ENCODE measurements at places on chromosomes 5 and 9. TPM values are rescaled to one million over a fixed set of nuclear protein-coding genes. Genes with fewer than 3 reads are reported as not detected.

MRPS27 gene
- polyA plus RNA-seq: 165 TPM

DNA sequence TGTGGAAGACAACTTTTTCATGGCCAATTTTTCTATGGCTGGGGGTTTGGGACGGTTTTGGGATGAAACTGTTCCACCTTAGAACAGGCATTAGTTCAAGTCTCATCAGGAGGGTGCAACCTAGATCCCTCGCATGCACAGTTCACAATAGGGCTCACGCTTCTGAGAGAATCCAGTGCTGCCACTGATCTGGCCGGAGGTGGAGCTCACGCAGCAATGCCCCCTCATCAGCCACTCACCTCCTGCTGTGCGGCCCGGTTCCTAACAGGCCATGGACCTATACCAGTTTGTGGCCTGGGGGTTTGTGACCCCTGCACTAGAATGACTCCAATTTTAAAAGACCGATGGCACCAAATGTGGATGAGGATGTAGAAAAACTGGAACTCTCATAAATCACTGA is 127.2 kb upstream of the IER5L start:
- DNase-seq: no peak

DNA sequence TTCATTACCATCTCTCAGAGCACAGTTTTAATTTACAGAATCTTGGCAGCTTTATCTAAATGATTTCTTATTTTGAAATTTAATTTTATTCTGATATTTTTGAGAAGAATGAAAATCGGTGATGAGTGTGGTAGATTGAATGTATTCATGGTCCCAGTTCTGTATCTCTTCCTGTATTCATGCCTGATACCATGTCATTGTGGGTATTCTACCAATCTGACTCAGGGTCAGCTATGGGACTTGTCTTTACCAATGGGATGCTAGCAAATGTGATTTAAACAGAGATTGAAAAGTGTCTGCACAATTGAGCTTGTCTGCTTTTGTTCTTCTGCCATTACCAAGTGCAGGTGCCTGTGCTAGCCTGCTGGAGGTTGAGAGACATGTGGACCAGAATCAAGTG is 17.8 kb upstream of the ZNF618 start:
- no peak for DNase-seq

DNA sequence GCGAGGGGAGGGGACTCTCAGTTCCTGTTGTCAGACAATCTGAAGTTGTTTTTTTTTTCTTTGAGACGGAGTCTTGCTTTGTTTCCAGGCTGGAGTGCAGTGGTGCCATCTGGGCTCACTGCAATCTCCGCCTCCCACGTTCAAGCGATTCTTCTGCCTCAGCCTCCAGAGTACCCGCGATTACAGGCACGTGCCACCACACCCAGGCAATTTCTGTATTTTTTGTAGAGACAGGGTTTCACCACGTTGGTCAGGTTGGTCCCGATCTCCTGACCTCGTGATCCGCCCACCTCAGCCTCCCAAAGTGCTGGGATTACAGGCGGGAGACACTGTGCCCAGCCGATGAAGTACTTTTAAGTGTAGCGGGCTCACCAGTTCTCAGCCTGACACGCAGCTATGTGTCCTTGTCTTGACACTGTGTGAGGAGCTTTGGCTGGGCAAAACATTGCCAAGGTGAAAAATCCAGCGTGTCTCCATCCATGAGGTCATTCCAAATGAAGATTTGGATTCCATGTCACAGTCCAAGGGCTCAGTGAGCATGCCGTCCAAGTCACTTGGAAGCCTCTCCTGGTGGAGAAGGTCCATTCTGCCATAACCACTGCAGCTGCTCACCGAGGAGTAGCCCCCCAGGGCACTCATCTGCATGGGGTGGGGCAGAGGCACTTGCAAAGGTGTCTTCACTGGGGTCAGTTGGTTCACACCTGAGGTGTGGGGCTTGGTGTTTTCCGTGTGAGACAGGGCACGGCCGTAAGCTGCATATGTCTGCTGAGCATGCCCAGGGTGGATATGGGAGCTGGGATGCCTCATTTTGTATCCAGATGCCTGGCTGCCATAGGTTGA is 32.0 kb downstream of the OR2V1 start:
- no peak for DNase-seq

GRCh38 chr5:108276187-108277050 is 105.5 kb downstream of the FBXL17 start:
- no peak for DNase-seq

ELL2 gene
- 5.1 TPM for polyA plus RNA-seq

DNA sequence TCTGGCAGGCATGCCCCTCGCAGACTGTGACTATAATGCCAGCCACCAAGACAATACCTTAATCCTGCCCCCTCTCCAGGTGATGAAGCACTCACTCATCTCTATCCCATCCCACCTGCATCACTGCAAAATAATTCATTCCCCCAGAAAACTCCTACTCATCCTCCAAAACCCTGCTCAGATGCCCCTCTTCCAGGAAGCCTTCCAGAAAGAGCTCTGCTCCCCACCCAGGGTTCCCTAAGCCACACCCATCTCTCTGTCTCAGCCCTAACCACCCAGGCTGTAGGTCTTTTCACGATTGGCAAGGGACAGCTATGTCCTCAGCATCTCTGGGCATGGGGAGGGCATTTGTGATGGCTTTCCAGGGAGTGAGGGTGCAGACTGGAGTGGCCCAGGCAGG is 17.2 kb downstream of the NR5A1 start:
- no peak for DNase-seq

- no peak for DNase-seq
These were observed 29.7 kb downstream of the SLC28A3 start for GRCh38 chr9:84310883-84311282.

GRCh38 chr5:142803428-142804125 is 33.4 kb downstream of the ARHGAP26 start:
- peak; percentile 59 for DNase-seq

IFNA1 gene
- polyA plus RNA-seq: not detected

DNA sequence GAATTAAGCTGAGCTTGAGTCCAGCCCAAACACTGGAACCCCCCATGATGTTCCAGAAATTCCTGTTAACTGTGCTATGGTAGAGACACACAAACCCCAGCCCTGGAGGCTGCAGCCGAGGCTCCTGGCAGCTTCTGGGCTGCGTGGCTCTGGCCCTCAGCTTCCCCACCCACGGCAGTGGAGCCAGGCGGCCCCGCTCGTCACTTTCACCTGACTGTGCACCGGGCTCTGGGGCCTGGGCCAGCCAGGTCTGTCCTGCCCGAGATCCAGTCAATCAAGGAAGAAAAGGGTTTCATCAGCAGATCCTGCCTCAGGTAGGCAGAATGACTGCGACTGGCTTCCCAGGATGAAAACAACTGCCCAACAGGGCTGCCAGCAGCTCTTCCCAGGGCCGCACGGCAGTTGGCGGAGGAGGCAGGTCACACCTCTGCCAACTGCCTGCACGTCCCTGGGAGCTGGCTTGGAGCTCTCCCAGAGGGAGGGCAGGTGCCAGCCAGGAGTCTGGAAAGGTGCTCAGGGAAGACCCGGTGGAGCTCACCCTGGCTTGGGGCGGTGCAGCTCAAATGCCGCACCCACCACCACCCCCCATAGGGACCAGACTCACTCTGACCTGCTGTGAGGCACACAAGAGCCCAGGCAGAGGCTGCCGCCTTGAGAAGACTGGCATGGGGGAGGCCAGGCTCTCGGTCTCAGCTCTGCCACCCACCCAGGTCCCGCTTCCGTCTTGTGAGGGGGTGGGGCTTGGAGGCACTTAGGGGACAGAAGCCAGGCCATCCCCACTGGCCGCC is 20.7 kb downstream of the BRD3 start:
- no peak for DNase-seq

DNA sequence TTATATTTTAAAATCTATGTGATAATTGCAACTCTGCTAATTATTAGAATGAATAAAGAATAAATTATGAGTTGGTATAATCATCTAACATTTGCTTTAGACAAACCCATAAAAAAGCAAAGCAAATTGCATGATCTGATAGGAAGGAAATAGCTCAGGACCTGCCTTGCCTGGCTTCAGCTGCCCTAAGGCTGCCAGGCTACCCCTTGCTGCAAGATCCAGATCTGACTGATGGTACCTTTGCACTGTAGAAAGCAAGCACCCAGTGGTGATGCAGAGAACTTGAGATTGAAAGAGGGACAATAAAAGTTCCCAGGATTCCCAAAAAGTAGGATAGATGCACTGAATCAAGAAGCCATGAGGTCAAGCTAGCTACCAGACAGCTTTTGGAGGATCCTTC is 100.9 kb upstream of the FSTL4 start:
- no peak for DNase-seq

GRCh38 chr5:118862596-118862995 is 125.8 kb downstream of the DTWD2 start:
- no peak for DNase-seq

PCDHGB4 gene
- not detected for polyA plus RNA-seq

NMUR2 gene
- 0.58 TPM for polyA plus RNA-seq

GRCh38 chr5:172496671-172497371 is 42.5 kb upstream of the SH3PXD2B start:
- peak; percentile 42 for DNase-seq

- DNase-seq: no peak
These were observed 11.1 kb upstream of the SHOC1 start for GRCh38 chr9:111805830-111806241.

- no peak for DNase-seq
These were observed 718.2 kb downstream of the SEMA5A start for GRCh38 chr5:8827696-8828095.

ADGRD2 gene
- polyA plus RNA-seq: 0.47 TPM

DNA sequence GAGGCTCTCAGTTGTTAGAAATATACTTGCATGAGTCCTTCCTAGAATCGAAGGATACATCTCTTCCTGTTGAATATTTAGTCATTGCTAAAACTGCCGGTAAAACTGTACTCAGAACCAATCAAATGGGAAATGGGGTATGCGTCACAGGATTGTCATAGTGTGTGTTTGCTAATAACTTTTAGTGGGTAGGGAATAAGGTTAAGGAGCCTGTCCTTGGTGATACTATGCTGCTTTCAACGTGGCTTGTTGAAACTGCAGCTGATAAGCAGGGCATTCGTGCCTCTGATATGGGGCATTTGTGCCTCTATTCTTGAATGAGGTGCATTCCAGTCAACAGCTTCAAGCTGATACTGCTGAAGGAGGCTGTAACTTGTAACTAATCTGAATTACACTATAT is 26.6 kb downstream of the HABP4 start:
- DNase-seq: no peak

DNA sequence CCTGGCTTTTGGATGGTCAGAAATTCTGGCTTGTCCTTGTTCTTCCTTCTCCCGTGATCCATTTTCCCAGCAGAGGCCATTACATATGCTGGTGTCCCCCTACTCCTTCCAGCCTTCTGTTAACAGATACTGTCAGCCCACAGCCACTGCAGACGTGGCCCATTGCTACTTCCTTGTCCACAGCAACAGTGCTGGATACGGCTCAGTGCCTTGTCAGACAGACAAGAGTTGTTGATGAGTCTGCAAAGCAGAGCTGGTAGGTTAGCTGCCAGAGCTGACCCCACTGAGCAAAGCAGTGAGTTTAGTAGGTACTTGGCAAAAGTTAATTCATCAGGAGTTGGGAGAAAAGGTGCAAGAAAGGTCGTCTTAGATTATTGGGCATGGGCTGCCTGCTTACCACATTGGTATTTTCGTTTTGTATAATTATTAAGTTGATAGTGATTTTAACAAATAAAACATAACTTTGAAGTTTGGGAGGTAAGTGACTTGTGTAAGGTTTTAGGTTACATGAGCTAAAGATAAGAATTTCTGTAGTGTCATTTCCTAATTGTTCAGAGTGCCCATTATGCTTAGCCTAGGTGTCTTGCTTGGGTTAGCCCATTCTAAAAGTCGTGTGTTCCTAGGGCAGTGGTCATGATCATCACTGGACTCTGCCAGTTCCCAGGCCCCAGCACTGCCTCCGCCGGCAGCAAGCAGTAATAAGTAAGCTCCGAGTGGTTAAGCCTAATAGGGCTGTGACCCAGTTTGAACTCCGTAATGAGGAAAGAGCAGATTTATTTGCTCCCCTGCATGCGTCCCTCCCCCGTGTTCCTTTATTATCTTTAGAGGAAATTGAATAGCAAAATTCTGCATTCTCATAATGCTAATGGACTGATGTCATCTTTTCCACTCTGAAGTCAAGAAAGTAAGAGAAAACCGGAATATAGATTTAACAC is 292.0 kb downstream of the FANCC start:
- peak; percentile 48 for DNase-seq

PCDHGB5 gene
- polyA plus RNA-seq: 4.0 TPM

SLC36A2 gene
- 0.51 TPM for polyA plus RNA-seq

SPATA31A6 gene
- polyA plus RNA-seq: not detected

GRCh38 chr5:67996596-67996995 is 219.0 kb upstream of the PIK3R1 start:
- DNase-seq: no peak

PCDHB15 gene
- 8.0 TPM for polyA plus RNA-seq

DELE1 gene
- 77.6 TPM for polyA plus RNA-seq

TAS2R1 gene
- not detected for polyA plus RNA-seq
